NCI-H2171 treated with DMSO at 0.1 percent for 48 hours (cell line): ENCODE measurements at places on chromosomes 16 and 17.
A peak's percentile ranks its signal among the peaks of the same experiment; 100 is the strongest.

DNA sequence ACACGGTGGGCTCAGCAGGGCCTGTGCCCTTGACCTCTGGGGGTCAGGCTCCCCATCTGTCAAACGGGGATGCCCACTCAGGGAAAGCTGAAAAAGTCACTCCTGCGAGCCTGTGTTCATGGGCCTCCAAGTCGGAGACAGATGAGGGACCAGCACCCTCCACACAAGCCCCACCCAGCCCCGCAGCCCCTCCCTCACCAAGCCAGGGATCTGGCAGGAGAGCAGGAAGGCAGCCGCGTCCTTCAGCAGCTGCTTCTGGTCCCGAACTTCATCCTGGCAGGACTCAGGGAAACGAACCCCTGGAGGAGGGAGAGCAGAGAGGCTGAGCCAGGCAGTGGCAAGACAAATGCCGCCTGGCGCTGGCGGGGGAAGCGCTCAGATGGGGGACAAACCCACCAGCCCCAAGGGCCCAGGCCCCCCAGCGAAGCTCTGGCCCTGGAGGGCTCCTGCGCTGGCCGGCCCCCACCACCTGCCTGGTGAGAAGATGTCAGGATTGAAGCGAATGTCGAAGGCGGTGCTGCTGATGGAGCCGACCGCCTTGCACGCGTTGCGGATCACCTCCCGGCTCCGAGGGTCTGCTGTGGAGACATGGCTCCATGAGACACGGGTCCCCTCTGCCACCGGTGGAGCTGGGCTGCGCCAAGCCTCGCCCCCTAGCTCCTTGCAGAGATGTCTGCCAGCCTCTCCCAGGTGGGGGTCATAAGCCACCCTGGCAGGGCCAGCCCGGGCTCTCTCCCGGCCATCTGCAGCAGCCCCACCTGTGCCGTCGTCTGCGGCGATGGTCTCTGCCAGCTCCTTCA lies 15.4 kb downstream of the CLUH start:
- DNase-seq, result no peak

DNA sequence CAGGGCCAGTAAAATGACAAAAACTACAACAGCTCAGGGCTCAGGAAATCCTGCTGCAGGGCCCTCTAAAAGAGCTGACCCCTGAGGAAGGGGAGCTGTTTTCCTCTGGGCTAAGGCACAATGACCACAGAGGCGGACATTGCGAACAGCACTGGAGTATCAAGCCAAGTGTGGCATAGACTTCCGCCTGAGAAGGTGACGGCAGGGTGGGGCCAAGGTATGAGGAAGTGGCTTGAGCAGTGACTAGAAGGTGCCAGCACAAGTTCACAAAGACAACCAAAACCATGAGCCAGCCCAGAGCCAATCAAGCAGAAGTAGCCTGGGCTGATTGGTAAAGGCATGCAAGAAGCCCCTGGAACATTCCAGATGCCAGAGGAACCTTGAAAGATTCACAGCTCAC lies 13.9 kb downstream of the ERN2 start:
- no peak for DNase-seq

- DNase-seq, result peak; percentile 28
Observed at GRCh38 chr17:21482189-21482865, 106.2 kb downstream of the KCNJ12 start.

- no peak for DNase-seq
Observed at GRCh38 chr17:77919276-77919675, 39.2 kb upstream of the TNRC6C start.

GRCh38 chr16:30065943-30066760 lies 592 bp downstream of the ALDOA start:
- DNase-seq, result no peak

DNA sequence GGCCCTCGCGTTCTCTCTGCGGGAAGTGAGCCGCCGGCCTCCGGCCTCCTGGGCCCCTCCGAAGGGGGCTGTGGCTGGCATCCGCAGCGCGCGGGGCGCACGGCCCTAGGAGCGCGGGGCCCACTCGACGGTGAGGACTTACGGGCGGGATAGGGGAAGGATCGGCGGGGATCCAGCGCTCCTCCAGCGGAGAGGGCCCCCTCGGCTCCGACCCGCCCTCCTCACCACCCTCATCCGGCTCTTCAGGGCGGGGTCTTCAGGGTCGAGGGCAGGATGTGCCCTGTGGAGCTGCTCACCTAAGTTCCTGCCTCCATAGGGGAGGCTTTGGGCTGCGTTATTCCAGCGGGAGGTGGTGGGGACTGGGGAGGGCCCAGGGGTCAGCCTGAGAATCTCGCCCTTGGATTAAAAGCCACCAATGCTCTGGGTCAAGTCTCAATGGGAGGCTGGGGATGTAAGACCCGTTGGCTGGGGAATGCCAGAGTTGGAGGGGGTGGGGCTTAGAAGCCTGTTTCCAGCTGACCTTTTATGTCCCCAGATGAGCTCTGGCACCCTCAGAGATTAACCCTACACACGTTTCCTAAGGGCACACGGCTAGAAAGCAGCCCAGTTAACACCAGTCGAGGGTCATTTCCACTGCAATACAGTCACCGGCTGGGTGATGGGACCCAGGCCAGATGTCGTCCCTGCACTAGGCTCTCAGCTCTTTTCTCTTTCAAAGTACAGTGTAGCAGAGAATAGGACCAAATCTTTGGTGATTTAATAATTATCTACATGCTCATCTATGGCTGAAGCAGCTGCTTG lies 13.4 kb downstream of the TBX2 start:
- DNase-seq, result no peak
